Myocyte (in vitro differentiated cells): ENCODE measurements at places on chromosomes 4 and X.

- DNase-seq, result no peak
Observed at GRCh38 chr4:139773560-139774318, 108.1 kb downstream of the MGST2 start.

DNA sequence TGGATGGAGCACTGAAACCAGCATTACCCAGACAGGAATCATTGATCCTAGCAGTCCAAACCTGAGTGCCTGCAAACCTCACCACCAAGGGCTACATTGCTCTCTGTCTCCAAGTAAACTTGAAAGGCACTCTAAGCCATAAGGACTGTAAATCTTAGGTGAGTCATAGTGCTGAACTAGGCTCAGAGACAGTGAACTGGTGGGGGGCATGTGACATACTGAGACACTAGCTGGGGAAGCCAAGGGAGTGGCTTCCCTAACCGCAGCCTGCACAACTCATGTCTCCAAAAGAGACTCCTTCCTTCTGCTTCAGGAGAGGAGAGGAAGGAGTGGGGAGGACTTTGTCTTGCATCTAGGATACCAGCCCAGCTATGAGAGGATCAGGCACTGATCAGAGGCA lies 235.5 kb upstream of the ACTRT1 start:
- no peak for DNase-seq

DNA sequence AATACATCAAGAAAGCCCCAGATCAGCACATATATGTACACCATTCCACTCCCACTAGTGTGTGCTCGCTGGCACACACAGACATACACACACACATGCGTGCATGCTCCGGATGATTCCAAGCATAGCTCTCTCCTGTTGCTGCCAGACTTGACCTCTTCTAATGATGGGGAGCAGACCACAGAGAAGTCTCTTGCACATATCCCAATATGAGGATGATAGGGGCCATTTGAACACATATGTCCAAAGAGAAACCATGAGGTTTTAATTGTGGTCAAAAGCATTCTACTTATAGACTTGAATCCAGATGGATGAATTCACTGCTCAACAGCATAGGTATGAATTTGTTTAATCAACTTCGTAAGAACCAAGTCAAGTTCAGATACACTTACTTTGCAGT lies 214.9 kb downstream of the AFF2 start:
- no peak for DNase-seq

DNA sequence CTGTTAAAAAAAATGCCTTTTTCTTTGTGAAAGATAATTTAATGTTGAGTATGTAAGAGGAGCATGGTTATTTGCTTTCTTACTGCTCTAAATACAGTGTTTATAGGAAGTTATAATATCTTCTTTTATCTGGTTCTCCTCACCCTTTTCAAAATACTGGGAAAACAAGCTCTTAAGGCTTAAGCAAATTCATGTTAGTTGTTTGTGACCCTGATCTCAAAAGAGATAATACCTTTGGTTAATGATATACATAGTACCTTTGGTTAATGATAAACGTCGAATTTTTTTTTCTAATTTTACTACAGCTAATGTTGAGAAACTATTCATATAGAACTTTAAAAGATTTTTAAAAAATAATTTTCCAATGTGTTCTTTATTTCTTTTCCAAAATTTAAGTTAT lies 180.1 kb downstream of the RAPGEF2 start:
- DNase-seq, result no peak

DNA sequence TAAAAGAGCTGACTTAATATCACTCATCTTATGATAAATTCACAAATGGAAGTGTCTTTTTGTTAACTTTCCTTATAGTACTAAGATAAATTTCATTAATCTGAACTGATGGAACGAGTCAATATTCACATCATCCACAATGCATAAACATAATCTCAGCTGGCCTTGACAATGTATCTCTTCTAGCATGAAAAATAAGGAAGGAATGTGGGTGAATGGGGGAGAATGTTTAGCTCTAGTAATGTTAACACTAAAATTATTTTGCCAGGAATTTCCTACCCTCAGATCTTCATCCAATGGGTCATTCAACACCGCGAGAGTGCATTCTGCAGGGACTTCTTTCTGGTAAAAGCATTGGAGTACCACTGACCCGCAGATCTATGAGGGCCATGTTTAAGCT lies 15.8 kb downstream of the TRPC3 start:
- no peak for DNase-seq

GRCh38 chr4:69816236-69816635 lies 43.7 kb downstream of the SULT1E1 start:
- no peak for DNase-seq

DNA sequence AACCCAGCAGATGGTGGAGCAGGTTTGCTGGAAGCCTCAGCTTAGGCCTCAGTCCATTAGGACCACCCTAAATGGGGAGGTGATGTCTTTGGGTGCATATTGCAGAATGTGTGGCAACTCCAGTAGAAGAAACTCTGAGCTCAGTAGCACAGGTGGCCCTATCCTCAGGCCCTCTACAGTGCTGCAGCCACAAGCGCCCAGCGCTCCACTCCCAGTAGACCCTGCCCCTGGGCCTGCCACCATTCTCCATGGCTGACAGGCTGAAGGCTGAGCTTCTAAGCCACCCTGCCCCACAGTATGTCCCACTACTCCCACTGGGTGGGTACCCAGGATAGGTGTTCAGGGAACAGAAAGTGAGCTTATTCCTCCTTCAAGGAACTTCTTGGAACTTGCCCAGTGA lies 162.8 kb upstream of the MAMLD1 start:
- DNase-seq, result no peak

DNA sequence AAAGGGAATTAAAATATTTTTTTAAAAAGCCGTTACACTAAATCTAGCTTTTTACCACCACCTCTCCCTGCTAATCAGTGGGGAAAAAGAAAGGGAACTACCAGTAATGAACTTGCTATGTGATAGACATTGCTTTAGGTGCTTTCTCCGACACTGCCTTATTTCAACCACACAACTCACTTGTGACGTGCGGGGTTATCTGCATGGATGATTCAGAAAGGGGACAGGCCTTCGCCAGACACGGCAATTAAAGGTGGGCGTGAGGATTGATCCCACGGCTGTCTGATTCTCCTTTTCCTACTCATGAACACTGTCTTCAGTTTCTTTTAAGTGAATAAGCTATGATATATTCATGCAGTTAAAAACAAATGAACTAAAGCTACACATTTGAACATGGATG lies 882 bp upstream of the CXCR3 start:
- no peak for DNase-seq

- no peak for DNase-seq
Observed at GRCh38 chr4:83723609-83724008, 187.7 kb downstream of the GPAT3 start.

DNA sequence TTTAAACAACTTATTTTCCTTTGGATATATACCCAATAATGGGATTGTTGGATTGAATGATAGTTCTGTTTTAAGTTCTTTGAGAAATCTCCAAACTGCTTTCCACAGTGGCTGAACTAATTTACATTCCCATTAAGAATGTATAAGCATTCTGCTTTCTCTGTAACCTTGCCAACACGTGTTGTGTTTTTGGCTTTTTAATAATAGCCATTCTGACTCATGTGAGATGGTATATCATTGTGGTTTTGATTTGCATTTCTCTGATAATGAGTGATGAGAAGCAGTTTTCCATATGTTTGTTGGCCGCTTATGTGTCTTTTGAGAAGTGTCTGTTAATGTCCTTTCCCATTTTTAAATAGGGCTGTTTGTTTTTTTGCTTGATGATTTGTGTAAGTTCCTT lies 155.6 kb upstream of the PITX2 start:
- no peak for DNase-seq

DNA sequence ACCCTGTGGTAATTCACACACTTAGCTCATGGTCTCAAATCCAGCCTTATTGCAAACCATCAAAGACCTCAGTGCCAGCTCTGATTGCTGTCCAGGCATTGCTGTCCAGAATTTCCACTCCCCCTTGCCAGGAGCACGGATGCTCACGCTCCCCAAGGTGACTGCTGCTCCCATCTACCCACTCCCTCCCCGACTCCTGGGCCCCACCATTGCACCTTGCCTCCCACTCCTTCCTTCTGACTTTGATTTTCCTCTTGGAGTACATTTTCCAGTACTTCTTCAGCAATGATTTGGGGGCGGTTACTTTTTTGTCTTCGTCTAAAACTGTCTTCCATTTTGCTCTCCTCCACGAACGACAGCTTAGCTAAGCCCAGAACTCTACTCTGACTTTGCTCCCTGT lies 11.5 kb downstream of the ZFYVE28 start:
- DNase-seq, result no peak

- DNase-seq, result no peak
Observed at GRCh38 chrX:47612418-47612817, 7.2 kb downstream of the SYN1 start.

DNA sequence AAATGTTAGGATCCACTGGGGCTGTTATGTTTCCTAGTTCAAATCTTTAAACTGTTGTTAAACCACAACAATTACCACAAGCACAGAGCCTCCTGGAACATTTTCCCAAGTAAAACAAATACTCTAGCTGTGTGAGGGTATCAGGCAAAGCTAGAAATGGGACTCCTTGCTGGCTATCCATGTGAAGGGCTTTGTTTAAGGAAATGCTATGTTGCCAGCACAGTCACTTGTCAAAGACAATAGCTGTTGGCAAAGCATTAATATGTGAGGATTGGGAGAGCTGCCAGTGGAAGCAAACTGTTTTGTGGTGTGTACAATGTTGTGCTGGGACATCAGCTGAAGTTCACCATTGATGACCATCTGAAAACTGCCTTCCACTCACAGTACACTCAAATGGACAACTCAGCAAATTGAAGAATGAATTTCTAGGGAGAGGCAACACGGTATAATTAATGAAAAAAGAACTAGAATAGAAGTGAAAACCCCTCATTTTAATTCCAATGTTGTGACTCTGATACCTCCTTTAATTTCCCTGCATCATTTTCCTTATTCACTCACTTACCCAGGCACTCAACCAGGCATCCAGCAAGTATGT lies 100.8 kb downstream of the ANXA3 start:
- peak; percentile 54 for DNase-seq

DNA sequence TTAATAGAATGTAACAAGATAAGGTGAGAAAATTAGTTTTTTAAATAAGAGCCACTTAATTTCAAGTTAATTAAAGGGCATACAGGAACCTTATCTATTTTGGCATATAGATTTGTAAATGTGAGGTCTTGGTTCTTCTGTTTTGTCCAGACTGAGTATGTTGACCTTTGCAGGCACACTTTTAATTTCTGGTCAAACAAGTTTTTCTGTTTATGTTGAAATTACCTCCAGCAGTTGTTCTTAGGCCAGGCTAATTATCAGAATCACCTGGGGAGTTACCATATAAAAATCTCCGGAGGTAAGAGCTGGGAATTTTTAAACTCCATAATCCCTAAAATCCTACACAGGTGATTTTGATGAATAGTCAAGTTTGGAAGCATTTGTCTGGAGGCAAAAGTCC lies 227.4 kb upstream of the ANKRD50 start:
- DNase-seq, result no peak
